ENCODE measurements at places on chromosomes 5 and 9.

GRCh38 chr9:21904371-21904770 is 89.8 kb downstream of the CDKN2A start:
- no peak for DNase-seq

- DNase-seq = no peak
These were observed 49.3 kb downstream of the MLLT3 start for GRCh38 chr9:20573023-20573422.

DNA sequence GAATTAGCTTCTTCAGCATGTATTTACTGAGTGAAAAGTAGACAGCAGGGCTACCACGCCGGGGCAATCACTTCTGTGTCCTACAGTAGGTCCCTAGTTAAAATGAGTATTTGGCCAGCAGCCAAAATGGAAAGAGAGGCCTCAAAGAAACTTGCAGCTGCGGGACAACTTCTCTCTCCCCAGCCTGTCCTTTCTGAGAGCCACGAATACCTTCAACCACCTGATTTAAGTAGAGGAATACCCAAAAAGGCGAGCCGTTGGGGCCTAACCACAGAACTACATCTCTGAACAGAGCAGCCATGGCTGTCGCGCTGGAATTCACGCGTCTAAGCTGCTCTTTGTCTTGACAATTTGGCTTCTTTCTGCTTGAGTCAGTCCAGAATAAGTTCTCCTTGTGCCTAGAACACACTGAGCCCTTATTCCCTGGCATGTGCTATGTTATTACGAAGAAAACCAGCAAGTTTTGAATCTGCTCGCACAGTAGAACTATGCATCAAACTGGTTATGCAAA is 43.8 kb upstream of the GOLPH3 start:
- no peak for DNase-seq

DNA sequence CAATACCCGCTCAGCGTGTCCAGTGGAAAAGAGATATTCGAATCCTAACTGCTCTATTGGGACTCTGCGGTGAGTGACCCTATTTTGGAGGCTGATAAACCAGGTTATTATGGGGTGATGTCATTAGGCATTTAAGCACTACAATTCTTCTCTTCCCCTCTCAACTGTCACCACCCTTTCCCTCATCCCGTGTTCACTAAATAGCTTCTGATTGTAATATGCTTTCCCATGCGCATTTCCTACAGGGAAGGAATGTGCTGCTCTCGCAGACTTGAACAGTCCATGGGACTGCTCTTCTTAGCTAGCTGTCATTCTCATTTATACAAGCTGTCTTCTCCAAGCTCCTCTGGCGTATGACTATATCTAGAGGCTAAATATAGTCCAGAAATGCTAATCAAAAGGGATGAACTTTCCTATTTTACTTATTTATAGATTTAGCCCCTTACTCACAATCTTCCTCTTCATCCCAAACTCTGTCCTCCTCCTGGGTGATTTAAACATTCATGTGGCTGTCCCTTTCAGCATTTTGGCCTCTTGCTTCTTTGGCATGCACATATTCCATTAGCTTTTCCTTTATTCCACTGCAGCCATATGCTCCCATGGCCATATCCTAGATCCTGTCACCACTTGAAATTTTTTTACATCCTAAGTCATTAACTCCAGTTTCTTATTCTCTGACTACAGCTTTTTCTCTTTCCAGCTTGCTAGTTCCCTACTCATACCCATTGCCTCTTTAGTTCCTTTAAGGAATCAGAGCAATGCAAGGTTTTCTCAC is 39.6 kb upstream of the CSNK1G3 start:
- DNase-seq = no peak

DNA sequence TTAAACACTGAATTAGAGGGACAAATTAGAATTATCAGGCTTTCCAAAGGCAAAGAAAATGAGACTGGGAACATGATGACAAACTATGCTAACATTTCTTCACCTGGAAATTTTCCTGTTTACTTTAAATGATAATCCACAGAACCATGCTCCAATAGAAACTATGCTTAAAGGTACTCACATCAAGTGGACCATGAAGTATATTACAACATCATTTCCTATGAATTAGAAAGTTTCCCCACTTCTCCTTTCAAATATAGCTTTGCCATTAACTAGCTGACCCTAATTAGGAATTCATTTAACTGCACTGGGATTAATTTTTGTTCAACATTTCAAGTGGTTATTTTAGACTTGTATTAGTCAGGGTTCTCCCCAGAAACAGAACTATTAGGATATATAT is 81.4 kb downstream of the DTWD2 start:
- DNase-seq = no peak

GRCh38 chr5:124952079-124952478 is 205.6 kb upstream of the ZNF608 start:
- DNase-seq = no peak

- no peak for DNase-seq
These were observed 436.7 kb downstream of the ZSWIM6 start for GRCh38 chr5:61768692-61769281.

Data from stimulated activated CD4-positive, alpha-beta T cell treated with anti-CD3 and anti-CD28 coated beads, TNF-alpha, amount 100 ng/mL, for 4 hours (primary cell).